Adipocyte (in vitro differentiated cells): ENCODE measurements at places on chromosomes 4 and X.

DNA sequence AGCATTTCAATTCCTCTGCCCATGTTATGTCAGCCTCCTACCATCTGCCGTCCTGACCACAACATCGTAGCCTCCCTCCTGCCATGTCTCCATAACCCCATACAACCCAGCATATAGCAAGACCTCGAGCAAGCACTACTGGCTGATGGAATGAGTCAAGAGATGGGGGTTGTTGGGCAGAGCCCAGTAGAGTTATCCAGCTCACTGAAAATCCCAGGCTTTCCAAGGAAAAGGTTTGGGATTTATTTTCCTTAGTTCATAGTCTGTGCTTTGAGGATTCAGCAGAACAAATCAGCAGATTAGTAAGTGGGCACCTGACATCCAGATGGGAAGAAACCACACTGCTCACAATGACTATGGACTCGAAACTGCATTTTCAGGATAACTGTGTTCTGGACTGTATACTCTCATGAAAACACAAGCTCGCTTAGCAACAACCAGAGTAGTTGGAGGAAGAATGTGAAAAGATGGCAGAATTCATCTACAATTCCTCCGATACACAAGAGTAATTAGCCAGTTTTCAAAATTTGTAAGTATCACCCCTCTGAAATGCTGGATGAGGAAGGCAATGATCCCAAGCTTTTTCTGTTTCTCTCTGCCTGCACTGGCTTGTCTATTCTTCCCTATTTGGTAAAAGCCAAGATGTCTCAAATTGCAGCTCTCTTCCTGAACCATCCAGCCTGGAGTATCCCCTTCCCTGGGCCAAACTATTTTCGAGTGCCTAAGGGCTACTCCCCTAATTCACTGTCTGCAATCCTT lies 186.2 kb upstream of the TBL1X start:
- no peak for DNase-seq

- DNase-seq: no peak
These were observed 338.6 kb upstream of the PUDP start for GRCh38 chrX:7486505-7486904.

DNA sequence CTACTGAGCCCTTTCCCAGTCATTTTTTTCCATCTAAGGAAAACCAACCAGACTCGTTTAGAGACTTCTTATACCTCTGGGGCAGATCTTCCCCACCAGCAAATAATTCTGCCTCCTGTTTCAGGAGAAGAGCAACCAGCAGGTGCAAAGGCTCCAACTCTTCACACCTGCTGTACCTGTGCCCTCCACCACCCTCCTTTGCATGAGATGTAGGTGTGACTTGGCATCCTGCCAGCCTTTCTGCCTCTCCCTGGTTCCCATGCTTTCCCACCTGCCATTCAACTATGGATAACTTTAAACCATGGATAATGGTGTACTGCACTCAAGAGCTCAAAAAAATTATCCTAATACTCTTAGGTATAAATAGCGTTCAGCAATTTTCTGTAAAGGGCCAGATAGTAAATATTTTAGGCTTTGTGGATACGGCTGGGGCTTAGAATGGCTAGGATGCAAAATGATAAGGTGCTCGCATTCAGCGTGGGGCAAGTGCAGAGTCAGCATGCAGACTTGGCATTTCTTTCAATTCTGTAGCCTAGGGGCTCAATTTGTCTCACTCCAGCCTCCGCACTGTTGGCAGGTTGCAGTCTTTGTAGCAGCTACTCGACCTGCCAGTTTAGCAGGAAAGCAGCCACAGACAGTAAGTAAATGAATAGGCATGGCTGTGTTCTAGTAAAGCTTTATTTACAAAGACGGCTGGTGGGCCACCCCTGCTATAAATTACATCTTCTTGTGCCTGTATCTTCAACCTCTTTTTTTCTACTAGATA lies 79.8 kb downstream of the HCCS start:
- no peak for DNase-seq

DNA sequence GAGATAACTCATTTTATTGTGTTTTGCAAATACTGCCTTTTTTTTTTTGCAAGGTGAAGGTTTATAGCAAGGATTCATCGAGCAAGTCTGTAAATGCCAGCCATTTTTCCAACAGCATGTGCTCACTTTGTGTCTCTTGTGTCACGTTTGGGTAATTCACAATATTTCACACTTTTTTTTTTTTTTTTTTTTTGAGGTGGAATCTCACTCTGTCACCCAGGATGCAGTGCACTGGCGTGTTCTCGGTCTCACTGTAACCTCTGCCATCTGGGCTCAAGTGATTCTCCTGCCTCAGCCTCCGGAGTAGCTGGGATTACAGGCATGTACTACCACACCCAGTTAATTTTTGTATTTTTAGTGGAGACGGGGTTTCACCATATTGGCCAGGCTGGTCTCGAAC lies 1.9 kb downstream of the RNF4 start:
- DNase-seq: no peak

GRCh38 chrX:40152741-40153344 lies 55.1 kb upstream of the BCOR start:
- peak; percentile 58 for DNase-seq

DNA sequence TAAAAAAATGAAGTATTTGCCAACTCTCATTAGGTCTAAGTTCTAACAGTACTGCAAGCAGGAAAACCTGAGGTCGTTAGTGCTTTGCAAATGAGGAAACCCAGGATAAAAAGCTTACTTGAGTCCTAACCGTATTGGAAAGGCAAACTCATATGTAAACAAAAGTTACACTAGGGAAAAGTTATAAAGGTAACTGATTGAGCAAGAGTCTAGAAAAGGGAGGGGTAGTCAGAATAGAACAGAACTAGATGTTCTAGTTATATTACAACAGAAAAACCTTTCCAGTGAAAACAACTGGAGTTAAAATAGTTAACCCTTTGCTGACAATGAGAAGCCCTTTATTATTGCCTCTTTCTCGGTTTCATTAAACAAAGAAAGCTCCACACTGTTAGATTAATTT lies 66.4 kb upstream of the MAOA start:
- peak; percentile 80 for DNase-seq

DNA sequence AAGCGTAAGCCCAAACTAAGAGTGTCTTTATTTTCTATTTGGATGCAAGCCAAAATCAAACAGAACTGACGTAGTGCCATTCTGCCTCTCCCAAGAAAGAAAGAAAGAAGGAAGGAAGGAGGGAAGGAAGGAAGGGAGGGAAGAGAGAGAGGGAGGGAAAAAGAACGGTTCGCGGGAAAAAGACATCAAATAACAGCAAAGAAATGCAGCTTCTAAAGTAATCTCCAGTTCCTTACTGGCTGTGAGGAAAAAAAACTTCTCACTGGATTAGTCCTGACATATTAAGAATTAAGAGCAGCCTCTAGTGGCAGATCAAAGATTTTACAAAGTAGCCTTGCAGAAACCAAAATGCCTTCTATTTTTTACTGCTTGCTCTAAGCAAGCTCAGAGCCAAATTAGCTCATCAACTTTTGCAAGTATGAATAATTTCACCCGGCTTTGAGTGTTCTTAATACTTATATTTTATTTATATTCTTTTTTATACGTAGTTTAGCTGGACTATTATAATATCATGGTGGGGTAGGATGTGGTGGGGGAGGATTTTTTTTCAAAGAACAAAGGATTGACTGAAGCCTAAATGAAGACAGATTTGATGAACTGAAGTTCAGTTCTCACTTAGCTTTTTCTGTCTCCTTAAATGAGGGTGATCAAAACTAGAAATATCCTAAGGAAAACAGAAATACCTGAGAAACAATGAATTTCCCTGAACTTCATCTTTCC lies 36.6 kb downstream of the PITX2 start:
- DNase-seq: peak; percentile 68

- DNase-seq: no peak
These were observed 100.2 kb upstream of the METTL14 start for GRCh38 chr4:118585015-118585414.
